ENCODE measurements at places on chromosomes 7 and 10.

GRCh38 chr7:134548877-134549276 lies at the start of gene AKR1B15:
AKR1B15 (plus strand) TSS chr7:134549110; CDS start chr7:134564620, 15,510 bp downstream.
- peak; percentile 23 for DNase-seq

GRCh38 chr10:113180401-113181154 lies 230.5 kb downstream of the TCF7L2 start:
- DNase-seq, result no peak

- DNase-seq, result no peak
These were observed 9.7 kb upstream of the TARP start for GRCh38 chr7:38283107-38283506.

GRCh38 chr7:129493555-129493954 lies 8.8 kb upstream of the SMKR1 start:
- DNase-seq, result no peak

GRCh38 chr7:21867816-21868575 lies 77.7 kb downstream of the CDCA7L start:
- DNase-seq, result no peak

GRCh38 chr10:89019569-89020327 lies 29.1 kb downstream of the FAS start:
- no peak for DNase-seq

GRCh38 chr7:135235841-135236240 lies 2.2 kb downstream of the STRA8 start:
- DNase-seq, result no peak

Measured in fibroblast of skin of abdomen (primary cell).